ENCODE measurements at places on chromosomes 2 and 18.

DNA sequence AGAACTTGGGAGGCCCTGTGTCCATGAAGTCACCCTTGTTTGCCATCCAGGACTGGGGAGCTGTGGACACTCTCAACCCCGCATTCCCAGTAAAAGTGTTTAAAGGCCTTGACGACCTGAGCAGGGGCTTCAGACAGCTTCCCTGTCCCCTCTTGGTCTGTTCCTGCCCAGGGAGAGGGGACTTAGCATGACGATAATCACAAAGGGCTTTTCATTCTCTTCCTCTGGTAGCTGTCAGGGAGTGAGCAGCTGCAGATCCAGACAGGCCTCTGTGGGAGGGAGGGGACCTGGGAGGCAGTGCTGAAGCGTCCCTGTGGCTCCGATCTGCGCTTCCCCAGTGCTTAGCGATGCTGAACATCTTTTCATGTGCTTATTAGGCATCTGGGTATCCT, 77.8 kb upstream of the HS6ST1 start:
- no peak for DNase-seq

DNA sequence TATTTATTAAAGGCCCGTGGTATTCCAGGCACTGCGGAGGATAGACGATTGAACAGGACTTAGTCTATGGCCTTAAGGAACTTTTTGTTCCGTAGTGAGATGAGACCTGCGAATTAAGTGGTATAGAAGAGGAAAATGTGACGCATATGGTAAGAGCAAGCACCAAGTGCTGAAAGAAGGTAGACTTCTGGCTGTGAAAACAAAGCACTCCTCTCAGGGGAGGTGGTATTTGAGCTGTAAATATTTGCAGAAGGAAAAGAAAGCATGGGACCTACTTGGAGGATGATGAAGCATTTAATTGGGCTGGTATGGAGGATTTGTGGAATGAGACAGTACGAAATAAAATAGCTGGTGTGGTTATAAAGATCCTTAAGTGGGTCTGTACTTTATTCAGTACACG, 62.5 kb downstream of the GPR39 start:
- DNase-seq: no peak

DNA sequence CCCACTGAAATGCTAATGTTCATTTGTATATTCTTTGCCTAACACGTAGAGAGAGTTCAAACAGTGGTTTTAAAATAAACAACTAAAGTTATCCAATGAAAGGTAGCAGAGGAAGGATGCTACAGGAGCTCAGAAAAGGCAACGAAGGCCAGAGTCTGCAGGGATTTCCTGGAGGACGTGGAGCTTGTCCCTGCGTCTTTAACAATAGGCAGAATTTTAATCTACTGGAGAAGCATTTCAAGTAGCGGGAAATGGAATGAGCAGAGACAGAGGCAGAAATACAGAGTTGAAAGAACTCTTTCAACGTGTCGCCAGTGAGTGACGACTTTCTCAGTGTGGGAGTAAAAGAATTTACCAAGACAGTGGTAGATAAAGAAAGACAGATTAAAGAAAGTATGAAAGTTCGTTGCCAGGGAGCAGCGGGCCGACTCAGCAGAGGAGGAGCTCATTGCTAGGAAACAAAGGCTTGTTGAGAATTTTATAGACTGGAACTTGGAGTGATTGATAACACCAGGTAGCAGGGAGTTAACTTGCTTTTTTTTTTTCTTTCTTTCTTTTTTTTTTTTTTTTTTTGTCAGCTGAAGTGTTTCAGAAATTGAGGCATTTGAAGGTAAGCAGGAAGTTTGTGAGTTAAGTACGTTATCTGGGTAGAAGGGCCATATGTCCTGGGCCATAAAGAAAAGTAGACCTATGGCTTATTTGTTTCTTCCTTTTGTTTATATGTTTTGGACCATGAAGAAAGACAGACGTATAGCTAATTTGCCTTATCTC, 625 bp upstream of the NBAS start:
- peak; percentile 64 for DNase-seq

DNA sequence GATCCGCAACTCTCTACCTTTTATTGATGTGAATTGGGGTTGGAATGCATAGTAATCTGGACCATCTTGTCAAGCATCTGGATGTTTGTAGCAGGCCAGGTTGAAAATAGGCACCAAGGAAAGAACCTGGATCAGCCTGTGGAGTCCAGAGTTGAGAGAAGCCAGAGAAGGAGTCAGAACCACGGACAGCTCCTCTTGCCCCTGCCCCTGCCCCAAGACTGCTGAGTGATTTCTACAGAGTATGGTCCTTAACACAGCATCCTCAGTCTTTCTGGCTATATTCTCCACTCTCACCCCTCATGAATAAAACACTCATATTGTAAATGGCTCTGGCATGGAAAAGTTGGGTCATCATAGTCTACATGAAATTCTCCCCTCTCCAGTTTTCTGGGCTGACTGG, 154.6 kb downstream of the LOXHD1 start:
- no peak for DNase-seq

DNA sequence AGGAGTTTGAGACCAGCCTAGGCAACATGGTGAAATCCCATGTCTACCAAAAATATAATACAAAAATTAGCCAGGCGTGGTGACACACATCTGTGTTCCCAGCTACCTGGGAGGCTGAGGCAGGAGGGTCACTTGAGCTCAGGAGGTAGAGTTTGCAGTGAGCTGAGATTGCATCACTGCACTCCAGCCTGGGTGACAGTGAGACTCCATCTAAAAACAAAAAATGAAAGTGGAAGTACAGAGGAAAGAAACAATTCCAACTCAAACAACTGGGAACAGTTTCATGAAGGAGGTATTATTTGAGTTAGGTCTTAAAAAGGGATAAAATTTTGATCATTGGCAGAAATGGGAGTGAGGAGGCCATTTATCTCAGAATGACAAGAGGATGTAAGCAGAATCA, 6.3 kb upstream of the RAB1A start:
- DNase-seq: no peak

- DNase-seq: no peak
Observed at GRCh38 chr2:70655786-70656185, 102.2 kb upstream of the TGFA start.

GRCh38 chr18:26086959-26087358, 3.5 kb downstream of the SS18 start:
- DNase-seq: no peak

GRCh38 chr2:115739574-115739973, 1297.1 kb downstream of the DPP10 start:
- DNase-seq: no peak

DNA sequence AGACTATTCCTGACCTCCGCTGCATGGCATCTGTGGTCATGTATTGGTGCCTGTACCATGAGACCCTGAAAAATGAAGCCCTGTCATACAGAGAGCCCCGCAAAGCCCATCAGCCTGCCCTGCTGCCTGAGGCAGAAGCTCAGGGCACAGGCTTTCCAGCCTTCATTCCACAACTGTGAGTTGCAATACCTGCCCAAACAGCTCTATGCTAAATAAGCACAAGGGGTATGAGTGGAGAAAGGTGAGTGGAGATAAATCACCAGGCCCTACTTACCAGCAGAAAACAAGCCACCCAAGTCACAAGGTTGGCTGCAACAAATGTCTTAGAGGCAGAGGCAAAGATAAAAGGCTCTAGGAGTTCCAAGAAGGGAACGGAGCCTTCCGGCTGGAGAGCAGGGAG, 277.4 kb downstream of the TNS1 start:
- DNase-seq: no peak

GRCh38 chr18:23178201-23178600, 42.9 kb downstream of the CABLES1 start:
- no peak for DNase-seq

DNA sequence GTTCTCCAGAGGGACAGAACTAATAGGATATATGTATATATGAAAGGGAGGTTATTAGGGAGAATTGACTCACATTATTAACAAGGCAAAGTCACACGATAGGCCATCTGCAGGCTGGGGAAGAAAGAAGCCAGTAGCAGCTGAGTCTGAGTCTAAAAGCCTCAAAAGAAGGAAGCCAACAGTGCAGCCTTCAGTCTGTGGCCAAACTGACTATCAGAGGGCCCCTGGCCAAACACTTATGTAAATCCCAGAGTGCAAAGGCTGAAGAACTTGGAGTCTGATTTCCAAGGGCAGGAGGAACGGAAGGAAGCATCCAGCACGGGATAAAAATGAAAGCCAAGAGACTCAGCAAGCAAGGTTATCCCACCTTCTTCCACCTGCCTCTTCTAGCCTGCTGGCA, 108.0 kb upstream of the LDLRAD4 start:
- no peak for DNase-seq

GRCh38 chr2:37894047-37894446, 31.0 kb upstream of the RMDN2 start:
- no peak for DNase-seq

- no peak for DNase-seq
Observed at GRCh38 chr18:39840856-39841481, 2114.1 kb upstream of the PIK3C3 start.

DNA sequence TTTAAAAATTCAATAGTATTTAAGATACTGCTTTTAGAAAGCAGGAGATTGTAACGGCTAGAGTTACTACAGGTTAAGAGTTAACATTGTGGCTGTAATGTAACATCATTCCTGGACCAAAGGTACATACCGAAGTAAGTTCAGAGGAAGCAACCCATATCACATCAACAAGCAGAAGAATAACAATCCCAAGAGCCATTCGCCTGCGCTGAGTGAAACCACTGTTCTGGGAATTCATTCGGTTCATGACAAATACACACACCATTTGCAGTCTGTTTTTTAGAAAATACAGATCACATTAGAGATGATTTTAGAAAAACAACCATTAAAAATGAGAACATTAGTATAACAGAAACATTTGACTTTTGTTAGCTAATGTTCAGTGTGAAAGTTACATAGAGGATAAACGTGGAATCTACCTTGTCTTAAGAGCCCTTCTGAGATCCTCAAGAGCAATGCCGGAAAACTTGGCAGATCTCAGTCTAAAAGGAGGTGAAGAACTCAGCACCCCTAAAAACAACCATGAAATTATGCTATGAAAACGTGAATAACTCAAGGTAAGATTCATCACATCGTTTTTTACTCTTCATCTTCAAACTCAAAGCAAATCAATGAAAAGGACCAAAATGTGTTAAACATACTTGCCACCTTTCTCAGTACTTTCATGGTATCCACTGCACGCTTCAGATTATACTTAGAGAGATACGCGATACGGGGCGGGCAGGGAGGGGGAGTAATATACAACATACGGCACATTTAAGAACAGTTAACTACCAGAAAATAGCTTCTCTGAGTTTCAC, 1.2 kb downstream of the SLC35F5 start:
- DNase-seq: no peak
